ENCODE measurements at places on chromosomes 5 and 9. TPM values are rescaled to one million over a fixed set of nuclear protein-coding genes. Genes with fewer than 3 reads are reported as not detected.

Gene EQTN
- total RNA-seq, result 1.4 TPM

Gene SLC6A7
- 20.5 TPM for total RNA-seq

Gene MLANA
- not detected for total RNA-seq

Gene EDIL3
- 114 TPM for total RNA-seq

Gene FAM151B
- total RNA-seq, result 22.6 TPM

Gene DIRAS2
- 97.1 TPM for total RNA-seq

Gene TMED7
- 125 TPM for total RNA-seq

Gene DMRTA1
- total RNA-seq, result 0.92 TPM

Gene OR1N2
- total RNA-seq, result not detected

Gene COL23A1
- 4.2 TPM for total RNA-seq

Gene GRIN3A
- total RNA-seq, result 46.8 TPM

Gene TSC1
- total RNA-seq, result 53.3 TPM

Gene MLLT3
- total RNA-seq, result 57.2 TPM

Gene OTP
- 3.2 TPM for total RNA-seq

Gene FLT4
- total RNA-seq, result 2.5 TPM

Gene PCDHB16
- 5.8 TPM for total RNA-seq

Gene SPINK6
- total RNA-seq, result not detected

Gene TYRP1
- total RNA-seq, result 1.6 TPM

Gene DCTN3
- 150 TPM for total RNA-seq

Gene MAMDC2
- total RNA-seq, result 2.5 TPM

Gene STPG3
- not detected for total RNA-seq

Gene IRX4
- total RNA-seq, result not detected

Gene FOXD4L5
- 0.46 TPM for total RNA-seq

Gene NDUFS4
- 131 TPM for total RNA-seq

Gene THBS4
- 11.8 TPM for total RNA-seq

Gene ANKRD34B
- total RNA-seq, result 3.0 TPM

All from diencephalon (tissue), 1 donor.